ENCODE measurements at places on chromosomes 7 and 10.

DNA sequence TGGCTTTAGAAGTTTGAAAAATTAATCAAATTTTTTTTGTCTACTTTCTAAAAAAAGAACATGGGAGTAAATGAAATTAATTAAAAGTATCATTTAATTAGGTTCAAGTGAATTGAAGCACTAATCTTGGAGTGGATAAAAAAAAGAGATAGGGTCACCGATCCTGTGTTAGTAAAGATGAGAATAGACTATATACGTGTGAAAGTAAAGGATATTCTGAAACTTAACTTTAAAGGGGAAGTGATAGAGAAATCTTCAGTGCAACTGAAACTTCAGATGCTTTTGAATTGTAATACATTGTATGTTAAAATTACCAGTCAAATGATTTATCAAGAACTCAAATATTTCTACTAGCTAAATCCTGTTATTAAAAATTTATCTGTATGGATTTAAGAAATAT lies 4.8 kb downstream of the NHLRC2 start:
- DNase-seq = no peak

DNA sequence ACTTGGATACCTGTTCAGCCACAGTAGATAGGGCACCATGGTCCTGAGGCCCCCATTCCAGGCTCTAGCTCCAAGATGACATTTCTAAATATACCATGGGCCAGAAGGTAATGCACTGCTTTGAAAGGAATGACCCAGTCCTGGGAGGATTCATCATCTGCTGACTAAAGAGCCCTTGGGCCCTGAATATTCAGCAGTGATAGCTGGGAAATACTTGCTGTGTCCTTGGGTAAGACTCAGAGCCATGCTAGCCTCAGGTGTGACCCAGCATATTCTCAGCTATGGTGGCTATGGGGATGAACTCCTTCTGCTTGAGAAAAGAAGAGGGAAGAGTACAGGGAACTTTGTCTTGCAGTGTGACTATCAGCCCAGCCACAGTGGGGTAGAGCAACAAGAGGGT lies 21.3 kb upstream of the AGR2 start:
- DNase-seq = no peak

- DNase-seq = no peak
Measured at GRCh38 chr10:24503461-24504320, 220.0 kb downstream of the ARHGAP21 start.

- DNase-seq = no peak
Measured at GRCh38 chr10:20672741-20673140, 224.4 kb downstream of the NEBL start.

- no peak for DNase-seq
Measured at GRCh38 chr7:45185028-45185863, 27.7 kb downstream of the RAMP3 start.

DNA sequence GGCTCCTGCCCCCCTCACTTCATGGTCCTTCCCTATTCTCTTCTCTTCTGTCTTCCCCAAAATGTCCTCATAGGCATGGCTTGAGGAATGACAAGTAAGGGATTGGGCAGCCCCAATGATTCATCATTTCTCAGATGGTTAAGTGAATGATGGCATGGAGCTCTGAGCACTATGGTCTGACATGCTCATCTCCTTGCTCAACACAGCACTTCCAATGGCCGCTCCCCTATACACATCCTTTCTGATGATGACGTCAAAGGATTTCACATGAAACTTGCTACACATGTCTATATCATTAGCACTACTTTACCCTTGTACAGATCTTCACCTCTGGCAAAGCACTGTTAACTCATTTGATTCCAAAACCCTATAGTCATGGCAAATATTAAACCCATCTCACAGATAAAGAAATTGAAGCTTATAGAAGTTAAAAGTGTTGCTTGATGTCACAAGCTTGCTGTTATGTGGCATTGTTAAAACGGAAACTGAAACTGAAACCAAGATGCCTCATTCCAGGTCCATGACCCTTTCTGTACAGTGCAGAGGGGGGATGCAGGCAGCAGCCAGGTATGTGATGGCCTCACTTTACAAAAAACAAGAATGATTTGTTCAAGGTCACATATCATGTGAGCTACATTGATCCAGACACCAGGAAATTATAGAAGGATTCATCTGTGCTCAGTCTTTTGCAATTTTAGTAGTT lies 90.0 kb upstream of the PLXNA4 start:
- no peak for DNase-seq

DNA sequence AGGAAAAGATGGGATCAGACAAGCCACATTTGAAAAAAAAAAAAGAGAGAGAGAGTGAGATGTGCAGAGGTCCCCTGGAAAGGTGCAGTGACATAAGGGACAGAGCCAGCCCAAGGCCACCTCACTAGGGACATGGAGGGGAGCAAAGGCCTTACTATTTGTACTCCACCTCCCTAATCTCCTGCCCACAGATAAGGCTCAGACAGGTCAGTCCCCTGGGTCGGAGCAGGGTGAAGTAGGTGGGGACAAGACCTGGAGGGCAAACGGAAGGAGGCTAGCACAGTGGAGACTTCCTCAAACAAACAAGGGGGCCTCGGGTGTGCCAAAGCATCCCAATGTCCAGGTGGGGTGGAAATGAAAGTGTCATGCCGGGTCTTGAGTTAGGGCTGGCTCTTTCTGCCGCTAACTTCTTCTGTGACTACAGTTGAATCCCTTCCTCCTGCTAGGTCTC lies 7.0 kb downstream of the PRF1 start:
- DNase-seq = no peak

GRCh38 chr10:44684661-44685060 lies 226.5 kb upstream of the TMEM72 start:
- DNase-seq = no peak

DNA sequence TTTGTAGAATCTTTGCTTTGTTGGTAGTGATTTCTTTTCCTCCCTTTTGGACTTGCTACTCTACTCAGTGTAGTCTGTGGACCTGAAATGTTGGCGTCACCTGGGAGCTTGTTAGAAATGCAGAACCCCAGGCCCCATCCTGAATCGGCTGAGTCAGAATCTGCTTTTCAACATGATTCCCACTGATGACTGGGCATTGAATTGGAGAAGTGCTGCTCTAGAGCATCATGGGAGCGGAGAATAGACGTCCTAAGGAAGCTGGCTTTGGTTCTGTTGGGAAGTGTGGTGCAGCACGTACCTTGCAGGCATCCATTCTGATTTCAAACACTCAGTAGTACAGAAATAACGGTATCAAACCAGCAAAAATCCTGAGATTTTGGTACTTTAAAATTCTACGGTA lies 54.7 kb downstream of the RBM33 start:
- no peak for DNase-seq

GRCh38 chr7:50539725-50540124 lies 25.5 kb downstream of the DDC start:
- no peak for DNase-seq

DNA sequence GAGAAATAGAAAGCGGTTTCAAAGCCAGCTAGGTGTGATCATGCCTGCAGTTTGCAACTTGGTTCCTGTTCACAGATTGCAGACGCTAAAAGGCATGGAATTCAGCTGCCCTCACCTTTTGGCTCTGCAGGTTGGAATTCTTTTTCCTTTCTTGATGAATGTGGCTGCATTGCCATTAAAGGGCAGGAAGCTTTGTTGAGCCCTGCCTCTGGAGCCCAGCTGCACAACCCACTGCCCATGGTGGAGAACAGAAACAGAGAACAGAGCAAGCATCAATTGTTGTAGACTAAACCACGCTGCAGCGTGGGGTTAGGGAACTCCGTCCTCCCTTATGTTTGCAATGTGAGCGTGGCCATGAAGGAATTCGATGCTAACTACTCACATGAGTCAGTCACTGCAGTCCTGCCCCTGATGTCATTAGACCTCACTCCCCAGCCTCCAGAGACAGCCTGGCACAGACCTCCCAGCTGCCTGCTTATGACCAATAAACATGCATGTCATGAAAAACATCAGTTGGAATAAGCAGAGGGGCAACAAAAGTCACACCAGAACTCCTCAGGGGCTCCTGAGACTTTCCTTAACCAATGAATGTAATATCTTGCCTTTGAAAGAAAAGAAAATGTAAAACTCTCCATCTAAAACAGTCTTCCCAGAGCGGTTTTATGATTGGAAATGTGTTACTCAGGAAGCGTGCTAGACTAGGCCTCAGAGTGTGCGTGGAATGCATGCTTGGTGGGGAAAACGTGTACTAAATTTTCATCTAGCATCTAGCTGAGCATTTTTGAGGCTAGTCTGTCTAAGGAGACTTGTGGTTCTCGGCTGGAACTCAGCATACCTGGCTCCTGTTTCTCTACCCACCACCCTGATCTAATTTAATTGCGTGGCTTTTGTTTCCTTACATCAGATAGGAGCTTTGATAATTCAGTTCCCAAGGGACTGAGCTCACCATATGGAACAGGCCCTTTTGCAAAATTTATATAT lies 232.2 kb downstream of the KIAA1217 start:
- no peak for DNase-seq

GRCh38 chr7:2260820-2261219 lies 18.8 kb downstream of the NUDT1 start:
- no peak for DNase-seq

- DNase-seq = no peak
Measured at GRCh38 chr10:45135443-45136198, 134.9 kb downstream of the ZNF22 start.

DNA sequence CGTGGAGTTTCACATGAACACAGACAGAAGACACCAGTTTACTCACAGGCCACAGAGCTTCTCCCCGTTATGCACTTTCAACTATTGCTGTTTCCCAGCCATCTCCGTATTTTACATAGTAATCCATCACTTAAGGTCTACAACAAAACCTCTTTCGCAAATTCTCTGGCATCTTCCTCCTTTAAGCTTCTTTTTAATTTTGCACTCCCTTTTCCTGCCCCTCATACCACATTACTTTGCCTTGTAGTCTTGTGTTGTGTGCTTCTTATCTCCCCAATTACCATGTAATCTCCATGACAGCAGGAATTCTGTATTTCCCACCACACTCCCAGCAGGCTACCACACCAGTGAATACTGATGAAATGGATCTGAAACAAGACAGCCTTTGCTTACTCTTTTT lies 87.3 kb downstream of the ODAD2 start:
- DNase-seq = no peak

DNA sequence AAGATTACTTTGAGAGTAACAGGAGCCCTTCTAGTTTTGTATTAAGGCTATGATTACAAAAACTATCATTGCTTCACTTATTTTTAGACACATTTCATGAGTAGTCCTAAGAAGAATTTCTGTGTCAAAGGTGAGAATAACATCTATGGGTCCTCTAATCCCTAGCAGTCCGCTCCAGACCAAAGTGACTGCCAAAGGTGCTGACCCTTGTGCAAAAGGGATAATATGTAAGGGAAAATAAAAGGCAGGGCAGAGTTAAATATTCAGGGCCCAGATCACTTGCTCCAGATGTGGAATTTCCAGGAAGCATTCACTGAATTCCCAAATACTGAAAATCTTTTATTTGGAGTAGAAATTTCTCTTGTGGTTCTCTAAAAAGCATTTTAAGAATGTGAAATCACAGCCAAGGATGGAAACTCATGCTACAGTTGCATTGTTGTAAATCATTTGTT lies 29.3 kb downstream of the RHOBTB1 start:
- no peak for DNase-seq

- DNase-seq = no peak
Measured at GRCh38 chr10:51617576-51618235, 81.7 kb downstream of the CSTF2T start.

DNA sequence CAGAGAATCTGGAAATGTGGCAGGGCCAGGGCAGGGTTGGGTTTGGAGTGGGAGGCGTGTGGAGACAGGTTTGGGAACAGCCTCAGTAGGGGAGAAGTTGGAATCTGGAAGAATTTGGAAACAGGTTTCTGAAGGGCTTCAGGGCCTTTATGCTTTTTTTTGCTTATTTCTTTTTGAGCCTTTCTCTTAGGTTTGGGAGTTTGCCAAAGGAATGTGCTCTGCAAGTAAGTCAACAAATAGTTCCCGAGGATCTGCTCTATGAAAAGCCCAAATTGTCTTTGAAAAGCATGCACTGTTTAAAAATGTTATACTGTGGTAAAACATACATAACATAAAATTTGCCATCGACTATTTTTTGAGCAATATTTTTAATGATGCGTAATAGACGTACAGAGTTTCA lies 86.7 kb upstream of the ADRB1 start:
- DNase-seq = no peak

- no peak for DNase-seq
Measured at GRCh38 chr10:69025370-69025896, 36.8 kb downstream of the KIFBP start.

- DNase-seq = no peak
Measured at GRCh38 chr7:99719996-99720769, 14.8 kb downstream of the CYP3A7 start.

DNA sequence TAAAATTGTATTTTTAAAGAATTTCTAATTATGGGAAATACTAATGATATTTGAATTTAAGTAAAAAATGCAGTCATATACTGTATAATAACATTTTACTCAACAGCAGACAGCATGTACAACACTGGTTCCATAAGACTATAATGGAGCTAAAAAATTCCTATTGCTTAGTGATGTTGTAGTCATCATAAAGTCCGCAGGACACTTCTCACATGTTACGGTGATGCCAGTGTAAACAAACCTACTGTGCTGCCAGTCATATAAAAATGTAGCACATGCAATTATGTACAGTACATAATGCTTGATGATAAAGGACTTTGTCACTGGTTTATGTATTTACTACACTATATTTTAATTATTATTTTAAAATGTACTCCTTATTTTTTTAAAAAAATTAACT lies 629.3 kb downstream of the IPMK start:
- DNase-seq = no peak

- DNase-seq = no peak
Measured at GRCh38 chr7:54664235-54665228, 94.5 kb downstream of the SEC61G start.

- DNase-seq = no peak
Measured at GRCh38 chr10:15483215-15484075, 112.4 kb upstream of the FAM171A1 start.

DNA sequence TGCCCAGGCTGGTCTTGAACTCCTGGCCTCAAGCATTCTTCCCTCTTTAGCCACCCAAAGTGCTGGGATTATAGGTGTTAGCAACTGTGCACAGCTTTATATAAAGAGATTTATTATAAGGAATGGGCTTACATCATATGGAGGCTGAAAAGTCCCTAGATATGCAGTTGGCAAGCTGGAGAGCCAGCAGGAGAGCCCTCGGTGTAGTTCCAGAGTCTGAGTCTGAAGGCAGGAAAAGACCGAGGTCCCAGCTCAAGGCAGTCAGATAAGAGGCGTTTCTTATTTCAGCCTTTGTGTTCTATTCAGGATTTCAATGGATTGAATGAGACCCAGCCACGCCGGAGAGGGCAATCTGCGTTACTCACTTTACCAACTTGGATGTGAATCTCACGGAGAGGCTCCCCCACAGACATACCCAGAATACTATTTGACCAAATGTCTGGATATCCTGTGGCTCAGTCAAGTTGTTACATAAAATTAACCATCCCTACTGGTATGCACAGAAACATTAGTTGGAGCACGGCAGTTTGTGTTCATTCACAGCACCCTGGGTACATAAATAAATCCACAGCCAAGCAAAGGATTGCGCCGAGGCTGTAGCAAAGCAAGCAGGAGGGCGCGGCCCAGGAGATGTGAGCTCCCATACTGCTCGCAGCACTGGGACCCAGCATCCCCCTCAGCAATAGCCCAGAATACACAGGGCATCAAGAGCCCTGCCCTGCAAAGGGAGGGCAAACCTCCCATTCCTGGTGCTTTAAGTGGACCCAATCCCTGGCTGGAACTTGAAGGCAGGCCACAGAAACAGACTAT lies 158.4 kb upstream of the ZNF32 start:
- DNase-seq = no peak

Data from stimulated activated CD4-positive, alpha-beta T cell treated with anti-CD3 and anti-CD28 coated beads, Interleukin-1b, Interleukin-23, amount 100 ng/mL, for 4 hours (primary cell).